ENCODE measurements at places on chromosomes 1 and 21.

- no peak for DNase-seq
Observed at GRCh38 chr21:15353546-15353945, 288.7 kb upstream of the NRIP1 start.

DNA sequence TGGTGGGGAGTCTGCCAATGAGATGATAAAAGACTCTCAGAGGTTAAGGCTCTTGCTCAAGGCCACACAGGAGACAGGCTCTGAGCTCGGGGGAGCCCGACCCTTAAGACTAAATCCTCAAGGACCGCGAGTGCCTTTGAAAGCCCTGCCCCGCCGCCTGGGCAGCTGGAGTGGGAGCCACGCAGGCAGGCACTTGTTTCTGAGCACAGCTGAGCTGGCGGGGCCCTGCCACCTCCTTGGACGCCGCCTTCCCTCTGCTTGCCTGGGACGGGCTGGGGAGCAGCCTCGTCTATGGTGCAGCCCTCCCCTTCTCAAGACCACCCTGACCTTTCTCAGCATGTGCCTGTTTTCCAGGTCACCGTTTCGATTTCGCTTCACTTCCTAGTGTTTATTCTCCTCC, 169.3 kb downstream of the CAMTA1 start:
- no peak for DNase-seq

DNA sequence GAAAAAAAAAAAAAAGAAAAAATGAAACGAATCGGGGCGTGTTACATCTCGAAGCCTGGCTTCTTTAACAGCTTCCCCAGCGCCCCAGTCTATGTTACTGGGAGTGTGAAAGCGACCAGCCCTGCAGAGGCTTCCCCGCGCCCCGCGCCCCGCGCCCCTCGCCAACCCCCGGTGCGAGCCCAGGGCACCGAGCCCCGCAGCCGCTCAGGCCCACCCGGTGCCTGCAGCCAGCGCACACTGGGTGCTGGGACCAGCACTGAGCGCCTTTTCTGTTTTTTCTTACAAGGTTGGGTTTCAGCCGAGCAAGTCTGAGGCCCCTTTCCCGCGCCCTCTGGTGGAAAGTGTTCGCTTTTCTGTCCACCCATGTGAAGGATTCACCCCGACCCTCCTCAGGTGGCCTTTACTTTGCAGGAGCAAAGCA, 42.1 kb upstream of the ZNF496 start:
- no peak for DNase-seq

DNA sequence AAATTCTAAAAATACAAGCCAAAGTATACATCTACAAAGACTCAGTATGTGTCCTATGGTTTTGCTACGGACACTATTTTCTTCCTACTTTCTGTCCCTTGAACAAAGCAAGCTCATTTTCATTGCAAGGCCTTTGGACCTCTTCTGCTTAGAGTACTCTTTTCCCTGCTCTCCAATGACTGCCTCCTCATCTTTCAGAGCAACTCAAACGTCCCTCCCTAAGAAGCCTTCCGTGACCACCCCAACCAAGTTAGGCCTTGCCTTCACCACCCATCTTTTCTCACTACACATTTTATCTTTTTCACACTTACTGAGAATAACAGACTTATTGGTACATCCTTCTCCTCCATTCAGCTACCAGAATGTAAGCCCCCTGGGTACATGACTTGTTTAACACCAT, 39.9 kb downstream of the ENAH start:
- no peak for DNase-seq

DNA sequence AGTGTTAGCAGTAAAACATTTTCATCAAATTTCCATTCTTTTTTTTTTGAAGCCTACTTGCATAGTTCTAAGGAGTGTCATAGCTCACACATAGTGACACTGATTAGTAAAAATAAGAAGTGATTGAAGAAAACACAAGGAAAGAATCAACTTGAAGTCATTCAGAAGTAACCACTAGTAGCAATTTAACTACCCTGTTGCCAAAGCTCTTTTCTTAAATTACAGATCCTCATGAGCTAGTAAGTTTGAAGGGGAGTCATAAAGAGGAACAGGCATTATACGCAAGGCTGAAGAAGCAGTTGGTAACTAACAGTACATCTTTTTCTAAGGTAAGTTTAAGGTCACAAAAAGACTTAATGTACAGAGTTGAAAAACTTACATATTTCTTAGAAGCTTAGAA, 332.2 kb downstream of the CHRM3 start:
- no peak for DNase-seq

- no peak for DNase-seq
Observed at GRCh38 chr1:224054012-224054411, 59.9 kb upstream of the FBXO28 start.
